CD4-positive, alpha-beta T cell (primary cell): ENCODE measurements at places on chromosomes 12 and 14.

DNA sequence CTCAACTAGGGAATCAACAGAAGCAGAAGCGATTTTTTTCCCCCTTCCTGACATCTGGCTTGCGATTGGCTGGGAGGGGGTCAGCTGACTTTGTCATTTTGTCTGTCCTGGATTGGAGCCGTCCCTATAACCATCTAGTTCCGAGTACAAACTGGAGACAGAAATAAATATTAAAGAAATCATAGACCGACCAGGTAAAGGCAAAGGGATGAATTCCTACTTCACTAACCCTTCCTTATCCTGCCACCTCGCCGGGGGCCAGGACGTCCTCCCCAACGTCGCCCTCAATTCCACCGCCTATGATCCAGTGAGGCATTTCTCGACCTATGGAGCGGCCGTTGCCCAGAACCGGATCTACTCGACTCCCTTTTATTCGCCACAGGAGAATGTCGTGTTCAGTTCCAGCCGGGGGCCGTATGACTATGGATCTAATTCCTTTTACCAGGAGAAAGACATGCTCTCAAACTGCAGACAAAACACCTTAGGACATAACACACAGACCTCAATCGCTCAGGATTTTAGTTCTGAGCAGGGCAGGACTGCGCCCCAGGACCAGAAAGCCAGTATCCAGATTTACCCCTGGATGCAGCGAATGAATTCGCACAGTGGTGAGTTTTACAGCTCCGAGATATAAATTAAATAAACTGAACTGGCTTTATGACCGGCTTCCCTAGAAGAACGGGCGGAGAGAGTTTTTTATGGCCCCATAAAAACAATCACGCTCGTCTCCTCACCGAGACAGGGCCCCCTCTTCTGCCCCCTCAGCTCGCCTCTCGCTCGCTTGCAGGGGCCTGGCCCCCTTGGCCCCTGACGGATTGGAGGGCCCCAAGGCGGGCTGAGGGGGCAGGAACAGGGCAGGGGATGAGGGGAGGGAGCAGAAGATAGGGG, at the start of gene HOXC6:
Gene HOXC6, plus strand, starts transcription at position 127 of the 888 bp plus-strand sequence. Its CDS starts 82 bp downstream, at position 209.
- no peak for DNase-seq

- peak; percentile 57 for DNase-seq
These were observed 8.1 kb downstream of the LRRC43 start for GRCh38 chr12:122190842-122191668.

GRCh38 chr12:70444903-70445302, 78.8 kb downstream of the KCNMB4 start:
- DNase-seq, result no peak

- DNase-seq, result no peak
These were observed 1.3 kb upstream of the ARHGAP5 start for GRCh38 chr14:32075672-32076277.

GRCh38 chr12:89690925-89691324, 17.7 kb downstream of the ATP2B1 start:
- no peak for DNase-seq
